ENCODE measurements at places on chromosomes 7 and 10. TPM values are rescaled to one million over a fixed set of nuclear protein-coding genes. Genes with fewer than 3 reads are reported as not detected.

The STAM gene
- 25.1 TPM for total RNA-seq

The GARIN1A gene
- 8.8 TPM for total RNA-seq

The LRRN3 gene
- total RNA-seq, result 0.31 TPM

The RPEL1 gene
- total RNA-seq, result not detected

The ENO4 gene
- total RNA-seq, result 1.2 TPM

- DNase-seq, result no peak
These were observed 58.5 kb upstream of the FERD3L start for GRCh38 chr7:19203686-19204085.

DNA sequence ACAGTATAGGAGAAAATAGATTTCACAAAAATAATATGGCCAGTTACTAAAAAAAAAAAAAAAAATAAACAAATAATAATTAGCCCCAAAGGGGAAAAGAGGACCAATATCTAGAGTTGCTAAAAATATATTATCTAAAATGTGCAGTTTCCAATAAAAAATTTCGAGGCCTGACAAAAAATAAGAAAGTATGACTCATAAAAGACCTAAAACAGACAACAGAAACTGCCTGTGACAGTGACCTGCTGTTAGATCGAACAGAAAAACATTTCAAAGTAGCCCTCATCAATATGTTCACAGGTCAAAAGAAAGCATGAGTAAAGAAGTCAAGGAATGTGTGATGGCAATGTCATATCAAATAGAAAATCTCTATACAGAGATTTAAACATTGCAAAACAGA is 11.8 kb upstream of the TSPAN12 start:
- no peak for DNase-seq

DNA sequence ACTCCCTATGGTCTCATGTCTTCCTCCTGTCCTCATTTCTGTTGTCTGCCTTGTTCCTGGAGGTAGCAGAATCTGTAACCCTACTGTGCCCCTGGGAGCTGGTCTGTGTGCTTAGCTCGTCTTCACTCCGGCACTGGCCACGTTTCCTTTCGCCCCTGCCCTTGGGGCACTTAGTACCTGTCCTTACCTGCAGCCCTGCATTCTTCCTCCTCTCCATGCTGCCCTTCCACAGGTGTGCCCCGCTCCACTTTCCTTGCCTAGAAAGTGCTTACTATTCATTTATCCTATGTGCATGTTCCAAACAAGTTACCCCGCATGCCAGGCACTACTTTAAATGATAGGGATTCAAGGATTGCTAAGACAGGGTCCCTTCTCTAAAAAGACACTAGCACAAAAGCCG is 199.9 kb upstream of the ZMIZ1 start:
- DNase-seq, result no peak

- no peak for DNase-seq
These were observed 47.8 kb downstream of the IKZF1 start for GRCh38 chr7:50352282-50352681.

DNA sequence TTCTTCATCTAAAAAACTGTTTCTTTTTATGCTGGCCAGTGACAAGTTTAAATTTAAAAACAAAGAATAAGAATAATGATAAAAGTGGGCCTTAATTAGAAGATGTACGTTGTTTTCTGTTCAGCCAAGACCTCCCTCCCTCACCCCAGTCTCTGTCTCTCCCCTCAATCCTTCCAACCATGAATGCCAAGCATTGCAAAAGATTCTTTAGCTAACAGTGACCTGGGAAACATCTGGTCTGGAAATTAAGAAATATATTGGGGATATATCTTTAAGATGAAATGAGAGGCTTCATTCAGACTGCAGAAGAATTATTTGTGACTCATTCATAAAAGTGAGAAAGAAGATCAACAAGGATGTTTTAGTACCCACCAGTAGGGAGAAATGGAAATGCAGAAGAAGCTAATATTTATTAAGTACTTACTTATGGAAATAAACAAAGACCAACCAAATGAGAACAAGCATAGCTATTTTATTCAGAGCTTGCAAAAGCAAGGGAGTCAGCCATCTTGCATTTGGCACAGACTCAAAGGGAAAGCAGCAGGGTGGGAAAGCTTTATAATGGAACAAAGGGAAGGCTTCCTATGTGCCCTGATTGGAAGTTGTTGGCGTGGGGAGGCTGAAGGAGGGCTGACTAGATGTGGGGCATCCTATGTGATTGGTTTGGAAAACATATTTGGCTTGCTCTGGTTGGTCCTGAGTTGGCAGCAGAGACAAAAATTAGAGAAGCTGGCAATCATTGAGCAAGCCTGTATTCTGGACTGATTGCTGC is 595.4 kb upstream of the GHITM start:
- DNase-seq, result no peak

DNA sequence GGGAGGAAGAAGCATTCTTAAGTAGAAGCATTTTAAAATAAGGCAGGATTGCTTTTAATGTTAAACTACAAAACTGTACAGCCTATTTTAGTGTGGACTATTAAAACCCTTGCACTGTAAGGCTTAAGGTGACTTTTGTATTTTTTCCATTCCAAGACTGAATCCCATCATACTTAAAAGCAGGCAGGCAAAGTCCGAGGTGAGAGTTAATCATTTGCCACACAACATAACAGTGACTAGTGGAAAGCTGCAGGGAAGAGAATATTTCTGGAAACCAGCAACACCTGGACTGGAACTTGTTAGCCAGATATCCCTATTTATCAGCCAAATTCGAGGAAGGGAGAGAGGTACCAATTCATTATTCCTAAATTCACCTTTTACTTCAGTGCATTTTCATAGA is 3.5 kb downstream of the PRR15 start:
- DNase-seq, result no peak

DNA sequence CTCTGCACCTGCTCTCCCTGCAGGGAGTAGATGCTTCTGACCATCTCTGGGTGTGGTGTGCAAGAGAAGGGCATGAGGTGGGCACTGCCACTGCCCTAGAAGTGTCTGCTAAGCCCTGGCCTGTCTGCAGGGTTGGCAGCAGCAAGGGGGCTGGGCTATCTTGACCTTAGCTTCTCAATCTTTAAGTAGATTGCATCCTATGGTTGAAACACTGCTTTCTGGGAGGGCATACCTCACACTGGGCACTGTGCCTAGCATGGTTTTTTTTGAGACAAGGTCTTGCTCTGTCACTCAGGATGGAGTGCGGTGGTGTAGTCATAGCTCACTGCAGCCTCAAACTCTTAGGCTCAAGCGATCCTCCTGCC is 54.9 kb downstream of the CLIP2 start:
- DNase-seq, result no peak

DNA sequence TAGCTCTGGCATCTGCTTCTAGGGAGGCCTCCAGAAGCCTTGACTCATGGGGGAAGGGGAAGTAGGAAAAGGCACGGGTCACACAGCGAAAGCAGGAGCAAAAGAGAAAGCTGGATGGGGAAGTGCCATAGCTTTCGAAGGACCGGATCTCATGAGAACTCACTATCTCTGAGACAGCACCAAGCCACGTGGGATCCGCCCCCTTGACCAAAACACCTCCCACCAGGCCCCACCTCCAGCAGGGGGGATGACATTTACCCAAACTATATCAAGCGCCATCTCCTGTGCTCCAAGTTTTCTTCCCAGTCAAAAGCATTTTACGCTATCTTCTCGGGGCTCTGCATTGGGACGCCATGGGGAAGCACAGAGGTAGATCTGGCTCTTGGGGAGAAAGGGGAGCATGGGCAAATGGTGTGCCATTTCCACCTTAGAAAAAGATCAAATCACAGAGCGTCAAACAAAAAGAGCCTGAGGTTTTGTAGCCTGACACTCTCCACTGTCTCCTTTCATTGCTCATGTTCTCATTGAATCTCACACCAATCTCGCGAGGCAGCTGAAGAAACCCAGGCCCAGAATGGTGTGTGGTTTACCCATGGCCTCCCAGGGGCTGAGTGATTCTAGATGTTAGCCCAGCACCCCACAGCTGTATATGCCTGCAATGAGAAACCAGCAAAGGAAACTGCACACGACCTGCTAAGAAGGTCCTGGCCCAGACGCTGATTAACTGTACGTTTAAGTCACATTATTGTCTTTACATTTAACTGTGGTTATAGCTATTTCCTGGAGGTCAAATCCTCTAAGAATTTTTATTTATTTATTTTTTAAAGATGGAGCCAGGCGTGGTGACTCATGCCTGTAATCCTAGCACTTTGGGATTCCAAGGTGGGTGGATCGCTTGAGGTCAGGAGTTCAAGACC is 8.1 kb upstream of the OLAH start:
- peak; percentile 59 for DNase-seq

DNA sequence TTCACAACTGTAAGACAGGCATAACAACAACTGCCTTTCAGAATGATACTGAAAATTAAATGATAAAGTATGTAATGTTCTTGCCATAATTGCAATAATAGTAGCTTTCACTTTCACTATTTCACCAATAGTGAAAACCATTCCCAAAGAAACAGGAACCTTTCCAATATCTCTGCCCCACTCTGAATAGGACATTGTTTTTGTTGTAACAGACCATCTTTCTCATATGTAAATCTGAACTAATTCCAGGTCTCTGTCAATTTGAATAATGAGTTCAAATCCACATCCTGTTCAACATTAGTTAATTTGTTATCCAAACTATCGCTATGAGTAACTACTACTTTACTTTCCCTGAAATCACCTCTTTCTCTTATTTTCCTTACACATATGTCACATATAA is 148.0 kb downstream of the LRRN3 start:
- DNase-seq, result no peak

GRCh38 chr10:13790196-13790595 is 203.4 kb downstream of the PRPF18 start:
- DNase-seq, result no peak

DNA sequence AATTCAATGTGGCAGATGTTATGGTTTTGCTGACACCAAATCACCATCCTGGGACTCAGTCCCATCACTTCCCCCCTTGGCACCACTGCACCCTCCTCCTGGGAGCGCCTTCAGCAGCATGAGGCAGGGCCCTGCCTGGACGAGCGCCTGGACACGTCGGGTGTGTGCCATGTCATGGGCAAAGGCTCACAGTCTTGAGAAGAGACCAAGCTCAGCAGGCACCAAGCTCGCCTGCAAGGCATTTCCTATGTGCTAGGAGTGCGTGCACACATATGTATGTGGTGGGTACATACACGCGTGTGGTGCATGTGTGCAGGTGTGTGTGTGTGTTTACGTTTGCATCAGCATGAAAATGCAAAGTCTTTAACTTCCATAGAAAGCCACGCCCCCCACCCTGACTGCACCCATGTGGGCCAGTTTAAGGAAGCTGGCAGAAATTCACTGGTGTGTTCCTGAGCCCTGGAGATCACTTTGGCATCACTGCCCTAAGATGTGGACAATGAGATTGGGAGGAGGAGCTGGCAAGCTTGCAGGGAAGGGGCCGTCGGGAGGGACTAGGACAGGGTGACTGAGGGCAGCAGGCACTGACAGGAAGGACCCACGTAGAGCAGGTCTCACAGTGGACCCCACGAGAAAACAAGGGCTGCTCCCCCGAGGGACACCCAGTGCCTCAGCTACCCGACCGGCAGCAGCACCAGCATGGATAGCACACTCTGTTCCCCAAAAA is 169.9 kb upstream of the PPP2R2D start:
- DNase-seq, result peak; percentile 37

GRCh38 chr7:120091807-120092206 is 181.2 kb upstream of the KCND2 start:
- DNase-seq, result no peak

DNA sequence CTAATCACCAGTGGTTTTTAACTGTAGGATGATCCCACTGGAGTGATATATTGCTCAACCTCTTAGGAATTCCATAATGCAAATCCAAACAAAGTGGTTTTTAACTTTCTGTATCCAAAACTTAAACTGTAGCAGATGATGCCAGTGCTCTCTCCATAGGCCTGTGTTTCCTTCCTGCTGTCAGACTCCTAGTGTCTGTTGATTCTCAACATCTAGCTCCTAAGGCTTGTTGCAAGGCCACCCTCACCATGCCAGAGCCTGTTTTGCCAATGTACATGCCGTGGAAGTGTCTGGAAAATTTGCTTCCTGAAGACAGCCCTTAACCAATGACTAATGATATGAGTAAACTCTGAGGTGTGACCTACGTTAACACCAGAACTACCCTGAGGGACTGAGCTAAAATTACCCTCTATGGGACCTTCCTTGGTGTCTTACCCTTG is 39.3 kb downstream of the C1GALT1 start:
- no peak for DNase-seq

DNA sequence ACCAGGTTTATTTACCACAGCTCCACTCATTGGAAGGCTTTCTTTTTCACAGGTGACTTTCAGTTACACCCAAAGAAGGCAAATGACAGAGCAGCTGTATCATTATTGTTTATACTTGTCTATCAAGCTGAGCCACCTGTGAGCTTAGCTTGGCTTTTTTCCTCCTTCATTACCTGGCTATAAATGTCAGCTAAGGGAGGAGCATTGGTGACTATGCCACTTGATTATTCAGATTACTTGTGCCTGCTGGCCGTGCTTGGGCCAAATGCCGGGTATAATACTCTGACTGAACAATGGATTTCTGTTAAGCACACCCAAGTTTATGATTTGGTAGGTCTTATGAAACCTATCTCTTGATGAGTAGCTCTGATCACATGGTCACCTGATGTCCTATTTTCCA is 9.9 kb upstream of the GNAT3 start:
- DNase-seq, result no peak

- no peak for DNase-seq
These were observed 95.1 kb upstream of the FZD1 start for GRCh38 chr7:91168871-91169829.

GRCh38 chr7:1054861-1055450 is 10.6 kb downstream of the GPR146 start:
- peak; percentile 89 for DNase-seq

- DNase-seq, result no peak
These were observed 68.7 kb downstream of the AKR1D1 start for GRCh38 chr7:138144958-138145357.

DNA sequence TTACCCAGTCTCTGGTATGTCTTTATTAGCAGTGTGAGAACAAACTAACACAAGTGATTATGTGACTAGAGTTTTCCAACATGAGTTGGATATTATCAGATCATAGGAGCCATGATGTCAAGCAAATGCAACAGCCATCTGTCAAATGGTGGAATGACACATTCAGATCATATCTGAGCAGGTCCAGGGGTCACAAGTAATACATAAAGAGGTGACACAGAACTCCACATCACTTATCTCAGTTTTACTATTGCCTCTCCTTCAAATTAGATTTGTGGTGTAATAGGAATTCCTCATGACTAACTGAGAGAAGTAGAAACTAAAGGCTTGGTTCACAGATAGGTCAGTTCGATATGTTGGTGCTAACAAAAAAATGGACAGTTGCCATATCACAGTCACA is 12.2 kb upstream of the SAMD9L start:
- DNase-seq, result no peak

DNA sequence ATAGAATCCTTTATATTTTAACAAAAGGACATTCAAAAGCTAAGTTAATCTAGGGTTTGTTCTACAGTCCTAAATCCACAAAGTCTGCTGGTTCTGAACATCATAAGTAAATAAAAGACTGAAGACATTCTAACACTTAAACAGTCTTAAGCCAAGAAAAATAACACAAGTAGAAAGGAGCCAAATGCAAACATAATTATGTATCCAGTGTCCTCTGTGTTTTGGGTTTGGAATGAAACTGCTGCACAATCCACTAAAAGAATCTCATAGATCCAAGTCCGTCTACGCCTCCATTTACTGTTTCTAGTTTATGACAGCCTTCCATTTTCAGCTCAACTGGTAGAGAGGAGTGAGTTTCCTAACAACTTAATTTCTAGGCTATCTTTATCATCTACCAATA is 623.6 kb upstream of the FZD8 start:
- DNase-seq, result no peak
